Panc1 (cell line): ENCODE measurements at places on chromosomes 11 and 22.

- no peak for DNase-seq
- H3K4me1 ChIP-seq, result no peaks in the 10 kb centered on the region
- no peak overlapping the region for H3K4me3 ChIP-seq
- 0 out of 2 replicates have a peak, but pooled peaks cover 3% of the 10 kb centered on the region for H3K36me3 ChIP-seq
Measured at GRCh38 chr11:70292863-70293262, 22.4 kb downstream of the PPFIA1 start.

DNA sequence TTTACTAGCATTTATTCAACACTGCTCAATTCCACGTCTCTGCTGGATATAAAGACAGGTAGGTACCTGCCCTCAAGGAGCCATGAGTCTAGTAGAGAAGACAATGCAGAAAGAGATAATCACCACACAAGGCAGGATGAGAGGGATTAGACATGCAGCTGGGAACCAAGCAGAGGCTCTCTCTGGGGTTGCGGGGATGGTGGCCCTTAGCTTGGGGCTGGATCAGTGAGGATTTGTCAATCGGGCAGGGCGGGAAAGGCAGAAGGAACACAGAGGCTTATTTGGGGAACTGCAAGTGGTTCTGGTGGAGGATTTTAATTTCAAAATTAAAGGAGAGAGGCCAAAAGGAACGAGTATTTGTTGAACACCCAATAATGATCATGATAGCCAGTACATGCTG, 8.5 kb upstream of the DMC1 start:
- no peak overlapping the region for H3K4me3 ChIP-seq
- no peak overlapping the region for H3K27ac ChIP-seq
- no peaks in the 10 kb centered on the region for H3K4me1 ChIP-seq
- no peak for DNase-seq
- H3K27me3 ChIP-seq, result no peaks in the 10 kb centered on the region
- no peaks in the 10 kb centered on the region for H3K36me3 ChIP-seq

GRCh38 chr11:124793466-124794278, 6.5 kb downstream of the MSANTD2 start:
- no peaks in the 10 kb centered on the region for H3K36me3 ChIP-seq
- H3K27me3 ChIP-seq, result no peaks in the 10 kb centered on the region
- H3K4me1 ChIP-seq, result peaks cover 21% of the 10 kb centered on the region
- no peak overlapping the region for H3K27ac ChIP-seq

- no peak overlapping the region for H3K27ac ChIP-seq
- no peak for DNase-seq
- H3K4me1 ChIP-seq, result no peaks in the 10 kb centered on the region
- no peaks in the 10 kb centered on the region; the same call in 1 of the 2 replicates for H3K27me3 ChIP-seq
- no peaks in the 10 kb centered on the region for H3K36me3 ChIP-seq
Measured at GRCh38 chr11:30916764-30917163, 330.6 kb upstream of the MPPED2 start.

DNA sequence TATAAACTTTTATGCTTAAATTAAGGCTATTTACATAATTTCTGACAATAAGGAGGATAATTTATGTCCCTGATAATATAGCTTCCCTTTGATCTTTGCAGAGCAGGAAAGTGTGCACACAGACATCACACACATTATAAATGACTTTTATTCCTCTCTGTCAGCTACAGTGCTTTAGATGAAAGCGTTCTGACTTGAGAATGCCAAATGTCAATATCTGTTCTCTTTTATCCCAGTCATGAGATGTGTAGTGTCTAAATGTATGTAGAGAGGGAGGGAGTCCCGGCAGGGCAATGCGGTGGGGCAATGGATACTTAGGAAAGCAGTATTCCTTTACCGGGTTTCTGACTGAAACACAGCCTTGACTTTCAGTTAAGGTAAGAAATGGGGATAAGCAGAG, 225.4 kb upstream of the CHORDC1 start:
- no peak overlapping the region for H3K4me3 ChIP-seq
- no peak overlapping the region for H3K27ac ChIP-seq
- no peak for DNase-seq
- no peaks in the 10 kb centered on the region for H3K36me3 ChIP-seq
- no peaks in the 10 kb centered on the region for H3K27me3 ChIP-seq
- no peaks in the 10 kb centered on the region for H3K4me1 ChIP-seq

DNA sequence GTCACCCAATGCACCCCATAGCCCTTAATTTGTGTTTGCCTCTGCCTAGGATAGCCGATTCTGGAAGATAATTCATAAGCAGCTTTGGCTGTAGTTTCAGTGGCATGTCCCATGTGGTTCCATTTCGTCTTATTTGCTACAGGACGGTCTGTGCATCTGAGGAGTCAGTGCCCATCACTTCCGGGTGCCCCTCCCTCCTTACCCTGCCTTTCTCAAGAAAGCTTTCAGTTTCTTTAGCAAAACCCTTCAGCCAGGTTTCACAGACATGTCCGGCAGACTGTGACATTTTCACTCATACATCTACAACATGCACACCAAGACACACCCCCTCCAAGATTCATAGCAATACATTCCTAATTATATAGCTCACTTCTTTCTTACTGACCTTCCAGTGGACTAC, 14.3 kb downstream of the TP53AIP1 start:
- no peak for DNase-seq
- H3K4me3 ChIP-seq, result no peak overlapping the region; the same call in 1 of the 2 replicates
- no peaks in the 10 kb centered on the region for H3K36me3 ChIP-seq
- H3K4me1 ChIP-seq, result no peaks in the 10 kb centered on the region
- no peak overlapping the region for H3K27ac ChIP-seq
- H3K27me3 ChIP-seq, result 0 out of 2 replicates have a peak, but pooled peaks cover 6% of the 10 kb centered on the region

DNA sequence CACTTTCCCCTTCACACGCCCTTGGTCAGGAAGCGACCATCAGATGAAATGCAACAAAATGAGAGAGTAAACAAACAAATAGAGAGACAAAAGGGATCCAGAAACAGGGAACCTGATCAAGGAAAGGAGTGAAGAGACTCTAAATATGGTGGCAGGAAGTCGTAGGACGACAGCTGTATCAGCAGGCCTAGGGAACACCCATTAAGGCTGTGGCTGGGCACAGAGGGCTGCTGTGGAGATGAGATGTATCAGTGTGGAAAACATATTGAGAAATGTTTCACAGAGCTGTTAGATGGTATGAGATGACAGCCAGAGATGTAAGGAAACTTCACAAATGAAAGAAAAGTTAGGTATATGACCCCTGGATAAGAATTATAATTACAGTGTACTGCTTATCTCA, 155.8 kb upstream of the MTMR2 start:
- H3K27ac ChIP-seq, result no peak overlapping the region
- no peaks in the 10 kb centered on the region for H3K27me3 ChIP-seq
- no peak overlapping the region for H3K4me3 ChIP-seq
- no peak for DNase-seq
- H3K36me3 ChIP-seq, result no peaks in the 10 kb centered on the region

DNA sequence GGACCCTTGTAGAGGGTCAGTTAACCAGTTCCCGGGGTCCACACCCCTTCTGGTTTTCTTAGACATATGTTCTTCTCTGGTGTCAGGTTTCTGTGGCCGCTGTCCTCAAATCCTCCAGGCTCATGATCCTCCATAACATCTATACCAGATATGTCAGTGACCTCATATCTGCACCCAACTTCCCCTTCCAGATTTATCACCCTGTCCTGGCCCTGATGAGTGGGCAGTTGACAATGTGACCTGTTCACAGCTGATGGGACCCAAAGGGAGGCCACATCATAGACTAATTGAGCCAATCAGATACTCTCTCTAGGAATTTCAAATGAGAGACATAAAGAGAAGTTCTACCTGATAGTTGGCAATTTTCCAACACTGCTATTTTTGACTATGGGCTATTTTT, 5.1 kb downstream of the DKK3 start:
- no peaks in the 10 kb centered on the region for H3K27me3 ChIP-seq
- no peak overlapping the region for H3K4me3 ChIP-seq
- DNase-seq, result no peak
- no peaks in the 10 kb centered on the region; the same call in 1 of the 2 replicates for H3K36me3 ChIP-seq

DNA sequence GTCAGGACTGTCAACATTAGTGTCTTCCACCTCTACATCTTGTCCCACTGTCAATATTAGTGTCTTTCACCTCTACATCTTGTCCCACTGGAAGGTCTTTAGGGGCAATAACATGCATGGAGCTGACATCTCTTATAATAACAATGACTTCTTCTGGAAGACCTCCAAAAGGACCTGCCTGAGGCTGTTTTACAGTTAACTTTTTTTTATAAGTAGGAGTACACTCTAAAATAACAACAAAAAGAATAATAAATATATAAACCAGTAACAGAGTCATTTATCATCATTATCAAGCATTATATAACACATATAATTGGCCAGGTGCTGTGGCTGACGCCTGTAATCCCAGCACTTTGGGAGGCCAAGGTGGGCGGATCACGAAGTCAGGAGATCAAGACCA, 57.5 kb downstream of the PAK1 start:
- no peaks in the 10 kb centered on the region for H3K36me3 ChIP-seq
- H3K27ac ChIP-seq, result no peak overlapping the region
- H3K27me3 ChIP-seq, result no peaks in the 10 kb centered on the region
- DNase-seq, result no peak
- H3K4me1 ChIP-seq, result no peaks in the 10 kb centered on the region

GRCh38 chr11:47847537-47847891, 636 bp downstream of the NUP160 start:
- peak overlapping the region; percentile 99 for H3K27ac ChIP-seq
- peaks cover 22% of the 10 kb centered on the region for H3K4me1 ChIP-seq

DNA sequence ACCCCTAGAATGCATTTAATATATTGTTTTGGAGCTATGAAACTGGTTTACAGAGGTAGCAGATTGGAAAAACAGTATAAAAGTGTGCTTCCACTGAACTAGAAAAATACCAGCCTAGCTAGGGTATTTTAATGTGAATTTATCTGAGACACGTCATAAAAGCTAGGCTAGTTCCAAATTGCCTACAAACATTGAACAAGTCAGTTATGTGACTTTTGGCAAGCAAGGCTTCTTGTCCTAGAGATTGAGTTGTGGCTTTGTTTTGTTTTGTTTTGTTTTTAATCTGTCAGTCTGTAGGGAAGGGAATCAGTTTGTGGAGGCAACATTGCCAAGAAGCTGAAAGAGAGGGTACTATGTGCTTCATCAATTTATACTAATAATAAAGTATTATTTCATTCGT, 24.2 kb downstream of the RTN3 start:
- H3K4me3 ChIP-seq, result no peak overlapping the region
- H3K27me3 ChIP-seq, result no peaks in the 10 kb centered on the region
- DNase-seq, result no peak
- H3K36me3 ChIP-seq, result no peaks in the 10 kb centered on the region; the same call in 1 of the 2 replicates
- H3K4me1 ChIP-seq, result peaks cover 11% of the 10 kb centered on the region

DNA sequence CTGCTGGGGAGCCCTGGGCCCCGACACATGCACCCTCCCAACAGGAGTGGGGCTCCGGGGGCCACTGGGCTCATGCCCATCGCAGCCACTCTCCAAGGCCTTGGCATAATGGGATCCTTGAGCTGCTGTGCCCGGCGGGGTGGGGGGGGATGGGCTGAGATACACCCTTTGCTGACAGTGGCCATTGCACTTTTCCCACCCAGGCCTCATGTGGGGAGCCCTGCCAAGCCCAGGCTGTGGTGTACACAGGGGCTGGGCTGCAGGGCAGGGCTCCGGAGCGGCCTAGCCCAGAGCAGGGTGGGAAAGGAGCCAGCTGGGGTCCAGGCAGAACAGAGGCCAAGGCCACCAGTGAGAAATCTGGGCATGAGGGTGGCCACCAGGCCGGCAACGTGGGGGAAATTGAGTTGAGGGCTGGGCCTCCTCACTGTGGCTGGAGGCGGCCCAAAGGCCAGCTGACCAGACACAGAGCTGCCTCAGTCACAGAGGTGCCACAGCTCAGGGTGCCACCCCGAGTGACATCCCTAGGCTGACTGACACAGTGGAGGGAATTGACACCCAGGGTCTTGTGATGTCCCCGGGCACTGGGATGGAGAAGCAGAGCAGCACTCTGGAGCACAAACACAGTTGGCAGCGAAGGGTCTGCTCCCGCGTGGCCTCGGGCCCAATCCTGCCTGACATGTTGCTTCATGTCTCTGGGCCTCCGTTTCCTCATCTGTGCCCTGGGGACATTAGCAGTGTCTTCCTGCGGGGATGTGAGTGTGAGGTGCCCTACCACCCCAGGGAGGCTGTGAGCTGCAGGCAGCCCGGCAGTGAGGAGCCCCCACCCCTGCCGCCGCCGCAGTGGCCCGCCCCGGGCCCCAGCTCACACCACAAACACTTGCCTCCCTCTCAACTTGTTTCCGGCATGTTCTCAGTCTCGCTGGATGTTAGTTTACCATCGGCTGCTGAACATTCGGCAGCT, 30.4 kb downstream of the RTN4R start:
- no peaks in the 10 kb centered on the region for H3K36me3 ChIP-seq
- H3K27ac ChIP-seq, result no peak overlapping the region
- H3K4me3 ChIP-seq, result no peak overlapping the region
- H3K27me3 ChIP-seq, result no peaks in the 10 kb centered on the region

DNA sequence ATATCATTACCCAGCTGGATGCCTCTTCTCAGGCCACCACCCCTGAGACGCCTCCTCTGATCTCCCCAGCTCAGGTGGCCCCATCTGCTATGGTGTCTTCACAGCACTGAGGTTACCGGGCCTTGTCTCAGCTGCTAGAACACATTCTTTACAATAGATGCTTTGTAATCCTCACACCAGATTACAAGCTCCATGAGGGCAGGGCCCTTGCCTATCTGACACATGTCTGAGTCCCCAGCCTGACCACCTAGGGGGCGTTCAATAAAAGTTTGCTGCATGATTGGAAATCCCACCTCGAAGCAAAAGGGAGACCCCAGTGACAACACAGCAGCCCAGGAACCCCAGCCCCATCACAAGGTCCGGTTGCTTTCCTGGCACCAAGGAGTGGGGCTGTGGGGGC, 2.0 kb downstream of the MACROD1 start:
- no peak for DNase-seq
- peaks cover 11% of the 10 kb centered on the region for H3K4me1 ChIP-seq
- no peak overlapping the region for H3K4me3 ChIP-seq
- H3K27me3 ChIP-seq, result no peaks in the 10 kb centered on the region
- H3K36me3 ChIP-seq, result no peaks in the 10 kb centered on the region
- no peak overlapping the region for H3K27ac ChIP-seq

GRCh38 chr22:27754247-27754887, 47.2 kb downstream of the MN1 start:
- no peaks in the 10 kb centered on the region for H3K36me3 ChIP-seq
- no peaks in the 10 kb centered on the region; the same call in 1 of the 2 replicates for H3K4me1 ChIP-seq
- DNase-seq, result no peak
- no peaks in the 10 kb centered on the region; the same call in 1 of the 2 replicates for H3K27me3 ChIP-seq

DNA sequence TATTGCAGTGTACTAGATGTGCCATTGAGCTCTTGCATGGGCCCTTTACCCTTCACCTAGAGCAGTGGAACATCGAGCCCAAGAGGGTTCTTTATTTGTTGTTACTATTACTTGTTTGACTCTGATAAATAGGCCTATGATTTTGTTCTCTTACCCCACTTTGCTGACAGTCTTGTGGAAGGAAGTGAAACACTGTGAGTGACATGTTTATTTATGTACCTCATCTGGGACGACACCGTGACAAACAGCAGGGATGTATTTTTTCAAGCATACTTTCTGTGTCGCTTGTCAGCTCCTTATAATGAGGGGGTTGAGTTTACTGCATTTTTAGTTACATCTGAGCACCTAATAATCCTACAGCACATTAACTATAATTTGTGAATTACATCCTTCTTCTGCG, 1010.3 kb upstream of the TENM4 start:
- no peak for DNase-seq
- H3K4me3 ChIP-seq, result no peak overlapping the region
- H3K36me3 ChIP-seq, result no peaks in the 10 kb centered on the region; the same call in 1 of the 2 replicates
- H3K27me3 ChIP-seq, result no peaks in the 10 kb centered on the region
